ENCODE measurements at places on chromosomes 2 and 18.

DNA sequence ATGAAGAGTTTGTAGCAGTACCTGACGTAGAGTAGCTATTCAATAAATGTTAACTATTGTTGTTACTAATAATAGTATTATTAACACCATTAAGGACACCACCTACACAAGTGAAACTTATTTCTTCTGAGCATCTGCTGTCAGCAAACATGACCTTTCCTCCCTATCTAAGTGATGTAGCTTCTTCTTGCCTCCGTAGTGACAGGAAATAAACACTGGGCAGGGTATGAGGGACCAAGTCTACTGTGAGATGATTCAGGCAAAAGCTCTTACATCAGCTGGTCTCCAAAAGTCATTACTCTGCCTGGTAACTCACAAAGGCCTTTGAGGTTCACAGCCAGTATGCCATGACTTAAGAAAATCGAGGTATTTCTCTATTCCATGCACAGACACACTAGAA is 750.5 kb downstream of the CPS1 start:
- no peak for DNase-seq

DNA sequence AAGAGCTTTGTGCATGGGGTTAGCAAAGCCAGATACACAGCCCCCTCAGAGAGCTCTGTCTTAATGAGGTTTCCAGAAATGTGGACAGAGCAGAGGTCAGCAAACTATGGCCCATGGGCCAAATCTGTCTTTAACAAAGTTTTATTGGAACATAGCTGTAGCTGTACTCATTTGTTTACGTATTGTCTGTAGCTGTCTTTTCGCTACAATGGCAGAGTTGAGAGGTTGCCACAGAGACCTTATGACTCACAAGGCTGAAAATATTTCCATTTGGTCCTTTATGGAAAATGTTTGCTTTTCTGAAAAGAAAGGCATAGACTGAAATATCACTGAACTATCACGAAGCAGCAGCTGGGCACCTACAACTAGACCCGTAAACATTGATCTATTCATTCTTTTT is 841.8 kb downstream of the SLC4A3 start:
- no peak for DNase-seq

GRCh38 chr2:239824866-239825704 is 200.1 kb downstream of the NDUFA10 start:
- no peak for DNase-seq

- no peak for DNase-seq
These were observed 1.1 kb downstream of the MAPK4 start for GRCh38 chr18:50560681-50561629.

DNA sequence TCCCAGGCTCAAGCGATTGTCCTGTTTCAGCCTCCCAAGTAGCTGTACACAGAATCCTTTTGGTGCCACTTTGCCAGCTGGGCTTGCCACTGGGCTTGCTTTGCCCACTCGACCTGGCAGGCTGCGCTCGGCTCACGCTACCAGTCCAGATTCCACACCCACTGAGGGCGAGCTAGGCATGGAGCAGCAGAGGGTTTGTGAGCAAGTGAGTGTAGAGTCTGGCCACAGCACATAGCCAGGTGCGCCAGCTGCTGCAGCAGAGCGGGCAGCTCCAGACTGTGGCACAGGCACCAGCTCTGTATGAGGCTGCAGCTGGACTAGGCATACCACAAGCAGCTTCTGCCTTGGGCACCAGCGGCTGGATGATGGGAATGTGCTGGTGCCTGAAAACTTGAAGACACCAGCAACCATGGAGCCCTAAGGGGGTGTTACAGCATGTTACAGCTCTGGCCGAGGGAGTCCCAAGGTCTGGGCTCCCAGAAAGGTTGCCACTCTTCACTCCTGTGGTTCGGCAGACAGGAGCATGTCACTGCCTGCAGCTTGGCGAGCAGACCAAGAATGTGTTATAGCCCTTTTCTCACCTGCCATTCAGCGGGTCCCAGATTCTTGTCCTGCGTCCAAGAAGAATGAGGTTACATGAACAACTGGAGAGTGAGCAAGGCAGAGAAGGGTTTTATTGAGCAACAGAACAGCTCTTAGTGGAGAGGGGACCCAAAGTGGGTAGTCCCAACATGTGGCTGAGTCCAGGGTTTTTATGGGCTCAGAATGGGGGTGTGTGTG is 12.9 kb downstream of the SMARCAL1 start:
- no peak for DNase-seq

GRCh38 chr2:109331896-109332848 is 203.2 kb downstream of the SH3RF3 start:
- no peak for DNase-seq

DNA sequence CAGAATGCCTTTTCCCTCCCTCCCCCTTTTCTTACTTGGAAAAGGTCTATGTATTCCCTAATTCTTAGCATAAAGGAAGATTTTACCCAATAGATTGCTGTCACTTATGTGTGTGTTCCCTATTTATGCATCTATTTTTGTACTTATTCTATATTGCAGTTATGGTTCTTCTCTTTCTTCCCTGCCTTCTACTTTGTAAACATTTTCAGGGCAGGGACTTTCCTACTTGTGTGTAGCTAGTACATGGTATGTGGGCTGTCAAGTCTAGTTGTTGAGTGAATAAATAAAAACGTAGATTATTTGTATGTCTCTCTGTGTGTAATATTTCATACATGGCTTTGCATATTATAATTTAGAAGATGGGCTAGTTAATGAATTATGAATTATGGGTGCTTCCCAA is 45.3 kb downstream of the PSMD14 start:
- DNase-seq: no peak

DNA sequence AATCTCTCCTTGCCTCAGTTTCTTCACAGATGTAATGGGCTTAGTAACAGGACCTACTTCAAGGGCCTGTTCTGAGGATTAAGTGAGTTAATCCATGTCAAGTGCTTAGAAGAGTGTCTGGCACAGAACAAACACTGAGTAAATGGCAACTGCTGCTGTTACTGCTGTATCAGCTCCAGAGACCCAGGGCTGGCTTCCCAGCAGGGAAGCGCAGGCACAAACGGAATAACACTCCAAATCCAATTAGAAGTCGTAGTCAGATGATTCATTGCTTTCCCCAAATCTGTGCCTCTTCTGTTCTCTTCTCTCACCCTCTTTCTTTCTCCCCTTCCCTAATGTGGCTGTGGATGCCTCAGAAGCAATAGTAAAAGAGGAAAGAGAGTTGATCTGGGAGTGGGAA is 101.1 kb upstream of the FZD7 start:
- DNase-seq: no peak

DNA sequence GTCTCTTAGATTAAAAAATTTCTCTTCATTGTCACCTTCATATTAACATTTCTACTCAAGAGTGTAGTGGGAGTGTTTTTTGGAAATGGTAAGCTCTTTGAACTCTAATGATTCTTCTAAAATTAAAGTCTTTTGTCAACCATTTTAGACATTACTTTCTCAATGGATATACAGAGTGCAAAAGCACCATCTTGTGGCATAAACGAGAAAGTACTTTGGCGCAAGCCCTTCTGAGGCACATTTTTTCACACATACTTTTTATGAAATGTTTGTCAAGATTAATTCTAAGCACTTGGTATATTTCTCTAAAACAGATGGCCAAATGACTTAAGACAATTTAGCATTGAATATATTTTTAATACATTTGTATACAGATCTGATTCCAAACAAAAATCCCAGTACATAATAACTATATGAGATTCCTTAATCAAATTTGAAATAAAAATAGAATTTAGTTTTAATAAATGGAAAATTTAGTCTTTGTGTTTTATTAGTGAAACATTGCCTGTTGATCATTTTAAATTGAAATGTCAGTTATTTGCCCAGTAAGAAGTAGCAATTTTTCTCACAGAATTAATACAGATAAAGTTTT is 63.3 kb upstream of the GALNT5 start:
- DNase-seq: no peak

Data from activated T-helper 1 cell treated with anti-CD3 and anti-CD28 coated beads, Interleukin-2, amount 50 U/mL, for 16 hours (primary cell).